SK-N-SH (cell line): ENCODE measurements at places on chromosomes 16 and 17. TPM values are rescaled to one million over a fixed set of nuclear protein-coding genes. Genes with fewer than 3 reads are reported as not detected.

Gene RNF112
- 22.6 and 26.9 TPM in 2 replicates for polyA plus RNA-seq

Gene ZP2
- not detected in 2 replicates for polyA plus RNA-seq

Gene PIK3R5
- not detected in 2 replicates for polyA plus RNA-seq

Gene AXIN2
- polyA plus RNA-seq: 7.9 and 8.3 TPM in 2 replicates

Gene CPSF4L
- 0.10 TPM in 1 of 2 replicates, not detected in the other for polyA plus RNA-seq

Gene FBXO39
- polyA plus RNA-seq: not detected in 2 replicates

Gene TP53
- polyA plus RNA-seq: 47.3 and 62.6 TPM in 2 replicates

Gene ACTG1
- 3,367 and 7,871 TPM in 2 replicates for polyA plus RNA-seq

Gene KRTAP3-1
- not detected in 2 replicates for polyA plus RNA-seq

Gene FSCN2
- polyA plus RNA-seq: 2.0 and 2.1 TPM in 2 replicates

Gene KRT27
- not detected in 2 replicates for polyA plus RNA-seq
